ENCODE measurements at places on chromosomes 1 and 21.
A peak's percentile ranks its signal among the peaks of the same experiment; 100 is the strongest.

- DNase-seq = peak; percentile 35
Measured at GRCh38 chr1:161738627-161739287, 10.8 kb upstream of the DUSP12 start.

GRCh38 chr1:85606414-85606800, 25.8 kb downstream of the CCN1 start:
- DNase-seq = no peak

GRCh38 chr1:96187020-96187419, 534.6 kb upstream of the PTBP2 start:
- DNase-seq = no peak

- DNase-seq = no peak
Measured at GRCh38 chr1:117260761-117261423, 50.2 kb upstream of the VTCN1 start.

GRCh38 chr1:238892612-238893011, 493.8 kb upstream of the CHRM3 start:
- DNase-seq = no peak

- no peak for DNase-seq
Measured at GRCh38 chr1:229803626-229804217, 177.7 kb downstream of the URB2 start.

DNA sequence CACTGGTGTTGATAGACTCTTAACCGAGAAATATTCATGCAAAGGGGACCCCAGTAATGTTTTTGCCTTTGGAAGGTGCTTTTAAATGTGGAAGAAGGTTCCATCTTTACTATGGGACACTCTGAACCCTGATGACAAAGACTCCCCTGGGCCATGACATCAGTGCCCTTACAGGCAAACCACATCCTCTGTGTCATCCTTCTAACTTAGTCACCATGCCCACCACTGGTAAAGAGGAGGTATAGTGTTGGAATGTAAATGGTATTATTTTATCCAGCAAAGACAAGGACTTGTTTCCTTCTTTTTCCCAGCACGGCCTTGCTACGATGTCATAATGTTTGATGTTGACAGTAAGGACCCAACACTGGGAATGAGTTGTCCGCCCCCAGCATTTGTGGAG, 12.6 kb downstream of the METTL13 start:
- peak; percentile 47 for DNase-seq

- no peak for DNase-seq
Measured at GRCh38 chr1:156591181-156591431, 470 bp upstream of the NAXE start.

GRCh38 chr1:16631248-16632043, 18.1 kb upstream of the NBPF1 start:
- DNase-seq = peak; percentile 3

GRCh38 chr1:183043872-183044854, 20.9 kb downstream of the LAMC1 start:
- DNase-seq = no peak

DNA sequence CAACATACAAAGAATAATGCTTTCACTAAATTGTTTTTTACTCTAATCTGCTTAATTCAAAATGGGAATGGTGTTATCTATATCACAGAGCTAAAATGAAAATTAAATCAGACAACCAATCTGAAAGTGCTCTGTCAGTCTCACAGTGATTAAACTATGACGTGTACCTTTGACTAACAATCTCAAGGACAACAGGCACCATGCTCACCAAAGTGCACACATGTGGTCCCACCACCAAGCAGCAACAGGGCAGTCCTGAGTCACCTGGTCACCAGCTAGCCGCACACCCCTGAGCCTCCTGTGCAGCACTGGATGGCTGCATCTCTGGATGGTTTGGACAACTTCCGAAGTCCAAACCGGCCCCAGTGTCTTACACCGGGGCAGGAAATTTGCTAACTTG, 54.5 kb upstream of the NADK start:
- no peak for DNase-seq

- no peak for DNase-seq
Measured at GRCh38 chr1:178330848-178331497, 165.8 kb downstream of the CLEC20A start.

DNA sequence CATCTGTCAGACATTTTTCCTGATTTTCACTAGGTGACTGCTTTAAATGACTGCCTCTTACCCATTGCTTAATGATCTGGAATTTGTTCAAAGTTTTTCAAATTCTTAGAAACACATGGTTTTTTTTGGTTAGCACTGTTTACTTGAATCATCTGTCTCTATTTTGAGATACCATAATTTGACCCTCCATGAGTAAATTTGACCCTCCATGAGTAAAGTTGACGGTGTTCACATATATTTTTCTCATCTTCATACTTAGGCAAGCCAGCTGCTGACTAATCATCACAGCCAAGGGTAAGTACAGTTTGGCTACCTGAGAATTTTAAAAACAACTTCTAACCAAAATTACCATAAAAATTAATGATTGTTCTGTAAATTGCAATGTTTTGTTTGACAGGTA, 586.5 kb downstream of the PTBP2 start:
- no peak for DNase-seq

DNA sequence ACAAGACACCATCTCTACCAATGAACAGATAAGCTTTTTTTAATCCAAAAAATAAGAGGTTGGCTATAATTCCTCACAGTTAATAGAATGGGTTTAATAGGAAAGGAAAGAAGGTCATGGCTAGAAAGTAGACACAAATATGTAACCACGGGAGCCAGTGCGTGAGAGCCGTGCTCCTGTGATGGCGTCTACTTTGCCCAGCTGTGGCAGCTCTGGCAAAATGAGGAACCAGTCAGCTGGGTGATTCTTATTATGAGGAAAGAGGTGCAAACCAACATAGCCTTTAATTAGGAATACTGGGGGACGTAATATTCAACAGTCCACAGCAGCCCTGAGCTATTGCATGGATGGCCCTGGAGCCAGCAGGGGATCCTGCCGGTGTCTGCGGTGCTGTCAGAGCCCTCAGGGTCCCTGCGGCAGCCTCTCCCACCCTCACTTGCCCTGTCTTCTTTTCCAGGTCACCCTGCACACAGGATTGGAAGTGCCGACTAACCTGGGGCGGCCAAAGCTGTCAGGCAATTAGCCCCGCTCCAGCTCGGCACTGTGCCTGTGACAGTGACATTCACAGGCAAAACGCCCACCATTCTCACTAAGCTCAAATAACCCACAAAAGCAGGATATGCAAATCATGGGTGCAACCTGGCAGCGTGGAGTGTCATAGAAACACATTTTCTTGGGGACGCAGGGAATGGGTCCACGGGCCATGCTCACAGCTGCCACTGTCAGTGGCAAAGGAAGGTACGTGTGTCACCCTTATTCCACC, 25.9 kb upstream of the GNPAT start:
- no peak for DNase-seq

DNA sequence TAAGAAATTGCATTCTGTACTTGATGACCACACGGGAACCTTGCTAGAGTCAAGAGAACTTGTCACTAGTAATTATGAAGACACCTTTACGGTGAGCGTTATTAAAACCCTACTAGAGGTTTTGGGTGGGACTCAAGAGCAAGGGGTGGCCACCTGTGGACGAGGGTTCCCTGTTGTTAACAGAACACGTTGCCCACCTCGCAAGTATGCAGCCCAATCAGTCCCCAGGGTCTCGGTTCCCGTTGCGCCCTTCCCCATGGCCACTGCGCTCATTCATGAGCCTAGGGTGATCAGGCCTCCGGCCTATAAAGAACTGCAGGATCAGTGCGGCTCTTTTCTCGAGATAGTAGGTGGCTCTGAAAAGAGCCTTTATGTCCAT, 30.2 kb upstream of the RNF187 start:
- no peak for DNase-seq

DNA sequence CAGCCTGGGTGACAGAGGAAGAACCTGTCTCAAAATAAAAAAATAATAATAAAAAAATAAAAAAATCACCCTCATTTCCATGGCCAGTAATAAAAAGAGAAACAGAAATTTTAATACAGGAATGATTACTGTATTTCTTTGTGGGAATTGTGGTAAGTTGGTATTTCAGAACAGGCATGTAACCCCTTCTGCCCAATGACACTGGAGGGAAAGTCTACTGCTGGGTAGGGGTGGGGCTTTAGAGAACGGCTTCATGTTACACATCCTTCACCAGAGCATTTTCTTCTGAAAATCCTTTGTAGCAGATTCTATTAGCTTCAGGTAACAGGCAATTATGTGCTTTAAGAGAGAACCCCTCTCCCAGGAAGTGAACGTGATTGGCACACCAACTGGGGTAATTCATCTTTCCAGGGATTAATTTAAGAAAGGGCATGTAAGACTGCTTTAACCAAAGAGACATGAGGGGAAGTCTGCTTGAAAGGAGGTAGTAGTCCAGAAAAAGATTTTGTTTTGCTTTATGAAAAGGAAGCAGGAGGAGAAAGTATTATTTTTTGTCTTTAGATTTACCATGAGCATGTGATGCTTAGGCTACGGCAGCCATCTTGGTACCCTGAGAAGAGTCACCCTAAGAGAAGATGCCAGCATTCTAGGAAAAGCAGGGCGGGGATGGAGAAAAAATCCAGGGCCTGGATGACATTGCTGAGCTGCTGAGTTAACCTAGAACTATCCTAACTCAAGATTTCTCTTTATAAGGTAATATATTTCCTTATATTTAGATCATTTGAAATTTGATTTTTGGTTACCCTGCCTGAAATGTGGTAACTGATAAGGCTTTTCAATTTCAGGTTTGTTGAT, 57.7 kb upstream of the DPT start:
- no peak for DNase-seq

DNA sequence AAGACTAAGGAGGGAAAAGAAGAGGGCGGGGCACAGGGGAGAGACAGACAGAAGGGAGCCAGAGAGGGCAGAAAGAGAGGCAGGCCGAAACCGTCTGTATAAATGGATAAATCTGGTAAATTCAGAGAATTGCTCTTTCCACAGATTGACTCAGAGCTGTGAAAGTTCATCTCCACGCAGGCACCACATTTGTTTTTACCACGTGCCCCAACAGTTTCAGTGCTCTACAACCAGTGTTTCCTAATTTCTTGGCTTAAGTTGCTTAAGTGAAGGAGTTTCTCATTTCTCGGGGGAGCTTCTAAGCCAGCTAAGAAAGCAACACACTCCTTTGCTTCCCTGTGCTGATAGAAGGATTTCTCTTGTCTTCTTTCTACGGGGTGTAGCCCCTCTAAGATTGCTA, 87.1 kb downstream of the ENAH start:
- no peak for DNase-seq

- no peak for DNase-seq
Measured at GRCh38 chr1:39791838-39792237, 3.2 kb upstream of the BMP8B start.

GRCh38 chr1:52424813-52425212, 20.4 kb downstream of the PRPF38A start:
- DNase-seq = no peak
